ENCODE measurements at places on chromosomes 5 and 9.

DNA sequence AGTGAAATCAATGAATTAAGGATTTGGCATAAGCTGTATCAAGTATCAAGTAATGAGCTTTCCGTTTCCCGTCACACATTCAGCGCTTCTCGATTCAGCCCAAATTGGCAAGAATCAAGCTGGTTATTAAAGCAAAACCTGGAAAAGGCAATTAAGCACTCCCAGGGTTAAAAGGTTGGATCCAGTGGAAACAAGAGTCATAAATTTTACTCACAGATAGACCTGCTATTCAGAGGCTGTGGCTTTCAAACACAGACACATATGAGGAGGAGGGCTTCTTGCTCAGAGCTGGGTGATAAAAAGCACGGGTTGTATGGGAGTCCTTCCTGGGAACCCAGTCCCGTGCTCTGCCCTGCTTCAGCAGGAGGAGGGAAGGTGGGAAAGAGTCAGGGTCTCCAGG lies 112.3 kb upstream of the CXCL14 start:
- no peak overlapping the region for H3K4me3 ChIP-seq
- H3K36me3 ChIP-seq, result no peaks in the 10 kb centered on the region
- H3K27ac ChIP-seq, result no peak overlapping the region
- no peaks in the 10 kb centered on the region for H3K27me3 ChIP-seq
- H3K4me1 ChIP-seq, result no peaks in the 10 kb centered on the region
- no peak for DNase-seq

DNA sequence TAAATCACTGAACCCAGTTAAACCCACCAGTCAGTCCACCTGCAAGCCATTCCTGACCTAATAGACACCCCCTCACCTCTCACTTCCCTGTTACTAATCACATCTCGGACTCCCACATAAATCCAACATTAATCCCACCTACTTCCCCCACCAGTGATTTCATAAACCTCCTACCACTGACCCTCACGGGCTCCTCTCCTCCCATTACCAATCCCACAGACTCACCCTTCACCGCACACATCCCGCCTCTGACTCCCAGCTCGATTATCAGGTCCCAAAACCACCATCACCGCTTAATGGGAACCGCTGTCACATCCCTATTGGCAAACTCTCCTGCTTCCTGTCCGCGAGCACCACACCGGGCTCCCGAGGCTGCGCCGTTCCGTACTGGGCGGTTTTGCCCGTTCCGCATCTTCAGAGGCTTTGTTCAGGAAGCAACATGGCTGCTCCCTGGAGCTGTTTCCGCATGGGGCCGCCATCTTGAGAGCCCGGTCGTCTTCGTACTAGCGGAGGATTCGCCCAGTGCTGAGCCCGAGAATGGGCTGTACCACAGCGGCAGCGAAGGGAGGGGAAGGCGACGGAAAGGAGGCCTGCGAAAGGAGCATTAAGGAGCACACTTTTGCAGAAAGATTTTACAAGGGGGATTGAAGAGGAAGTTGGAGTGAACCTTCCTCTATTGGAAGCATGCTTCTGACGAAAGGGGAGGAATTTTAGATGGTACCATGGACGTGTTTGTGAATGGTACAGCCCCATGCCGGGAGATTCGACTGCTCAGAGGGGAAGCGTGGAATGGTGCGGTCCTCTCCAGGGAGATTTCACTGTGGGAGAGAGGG lies at the start of gene ZNF300:
ZNF300 (minus strand) TSS at position 502 of the 833 bp plus-strand sequence. CDS start 1,825 bp downstream, outside the sequence.
- H3K27me3 ChIP-seq, result no peaks in the 10 kb centered on the region
- peak; percentile 98 for DNase-seq
- H3K27ac ChIP-seq, result peak within 1 kb of the TSS; percentile 98
- H3K4me3 ChIP-seq, result peak within 1 kb of the TSS; percentile 68
- peaks cover 48% of the 10 kb centered on the region for H3K36me3 ChIP-seq

- H3K27ac ChIP-seq, result no peak overlapping the region
These were observed 1.3 kb downstream of the MINAR2 start for GRCh38 chr5:129748913-129749880.

GRCh38 chr9:120876842-120877240 lies at the start of gene PHF19:
PHF19 (minus strand) TSS chr9:120877188; CDS start chr9:120874741, 2,447 bp downstream.
- peaks cover 44% of the 10 kb centered on the region for H3K4me1 ChIP-seq

GRCh38 chr9:82436475-82436874 lies 447.9 kb downstream of the SPATA31D1 start:
- no peak overlapping the region for H3K27ac ChIP-seq
- H3K27me3 ChIP-seq, result no peaks in the 10 kb centered on the region
- H3K36me3 ChIP-seq, result 0 out of 2 replicates have a peak, but pooled peaks cover 4% of the 10 kb centered on the region
- no peaks in the 10 kb centered on the region for H3K4me1 ChIP-seq

- no peak for DNase-seq
- H3K27me3 ChIP-seq, result no peaks in the 10 kb centered on the region
- H3K4me1 ChIP-seq, result no peaks in the 10 kb centered on the region
- H3K27ac ChIP-seq, result no peak overlapping the region
- H3K36me3 ChIP-seq, result no peaks in the 10 kb centered on the region
- H3K4me3 ChIP-seq, result no peak overlapping the region
These were observed 29.2 kb upstream of the JAK2 start for GRCh38 chr9:4955836-4956235.

- DNase-seq, result no peak
- no peaks in the 10 kb centered on the region for H3K27me3 ChIP-seq
- H3K4me3 ChIP-seq, result no peak overlapping the region
These were observed 71.8 kb downstream of the EFNA5 start for GRCh38 chr5:107598958-107599357.

DNA sequence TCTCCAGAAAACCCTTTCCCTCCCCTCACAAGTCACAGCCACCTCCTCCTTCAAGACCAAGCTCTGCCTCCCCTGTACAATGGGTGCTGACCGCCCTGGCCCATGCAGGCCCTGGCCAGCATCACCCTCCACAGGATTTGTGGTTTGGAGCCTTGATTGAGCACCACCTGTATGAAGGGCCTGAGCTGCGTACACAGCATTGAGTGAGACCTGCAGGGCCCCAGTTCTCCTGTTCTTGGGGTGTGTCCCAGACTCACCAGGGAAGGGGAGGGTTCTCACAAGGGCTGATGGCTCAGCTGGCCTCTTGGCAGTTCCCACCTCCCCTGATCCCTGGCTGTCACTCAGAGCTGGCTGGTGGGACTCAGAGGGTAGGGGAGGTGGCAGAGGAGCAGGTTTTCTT lies 63.7 kb upstream of the IER5L start:
- no peak overlapping the region for H3K27ac ChIP-seq
- no peaks in the 10 kb centered on the region for H3K36me3 ChIP-seq
- DNase-seq, result no peak
- H3K27me3 ChIP-seq, result no peaks in the 10 kb centered on the region
- no peak overlapping the region for H3K4me3 ChIP-seq

- no peak overlapping the region for H3K27ac ChIP-seq
- no peak overlapping the region for H3K4me3 ChIP-seq
- H3K36me3 ChIP-seq, result no peaks in the 10 kb centered on the region
These were observed 32.5 kb upstream of the FAM174A start for GRCh38 chr5:100502684-100503083.

- peak overlapping the region; percentile 58 for H3K4me3 ChIP-seq
- DNase-seq, result peak; percentile 49
- no peak overlapping the region for H3K27ac ChIP-seq
- H3K36me3 ChIP-seq, result no peaks in the 10 kb centered on the region
These were observed 12.0 kb downstream of the FOXD1 start for GRCh38 chr5:73436535-73437100.

DNA sequence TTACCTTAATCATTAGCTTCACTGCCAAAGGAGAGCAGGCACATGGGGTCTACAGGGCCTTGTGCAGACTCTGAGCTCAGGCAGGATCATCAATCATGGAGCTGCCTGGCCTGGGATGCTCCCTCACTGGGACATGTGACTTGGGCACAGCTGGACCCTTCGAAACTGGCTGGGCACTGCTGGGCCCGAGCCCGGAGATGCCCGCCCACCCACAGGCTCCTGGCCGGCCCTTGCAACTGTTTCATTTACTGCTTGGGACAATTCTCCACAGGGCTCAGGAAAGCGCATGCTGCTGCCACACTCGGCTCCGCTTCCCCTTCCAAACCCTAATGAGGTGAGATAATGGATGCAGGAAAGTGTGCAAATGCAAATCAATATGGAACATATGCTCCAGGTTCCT lies 387.5 kb downstream of the TRIM36 start:
- no peaks in the 10 kb centered on the region for H3K4me1 ChIP-seq
- DNase-seq, result no peak
- no peak overlapping the region for H3K4me3 ChIP-seq

GRCh38 chr9:26339796-26340195 lies 552.8 kb downstream of the CAAP1 start:
- DNase-seq, result no peak
- no peak overlapping the region for H3K4me3 ChIP-seq
- H3K4me1 ChIP-seq, result 0 out of 2 replicates have a peak, but pooled peaks cover 4% of the 10 kb centered on the region
- H3K36me3 ChIP-seq, result 0 out of 2 replicates have a peak, but pooled peaks cover 2% of the 10 kb centered on the region
- H3K27ac ChIP-seq, result no peak overlapping the region

- H3K27ac ChIP-seq, result no peak overlapping the region
- no peaks in the 10 kb centered on the region for H3K4me1 ChIP-seq
- H3K27me3 ChIP-seq, result no peaks in the 10 kb centered on the region
- H3K4me3 ChIP-seq, result no peak overlapping the region
- no peak for DNase-seq
These were observed 64.1 kb downstream of the PJA2 start for GRCh38 chr5:109345699-109346098.

DNA sequence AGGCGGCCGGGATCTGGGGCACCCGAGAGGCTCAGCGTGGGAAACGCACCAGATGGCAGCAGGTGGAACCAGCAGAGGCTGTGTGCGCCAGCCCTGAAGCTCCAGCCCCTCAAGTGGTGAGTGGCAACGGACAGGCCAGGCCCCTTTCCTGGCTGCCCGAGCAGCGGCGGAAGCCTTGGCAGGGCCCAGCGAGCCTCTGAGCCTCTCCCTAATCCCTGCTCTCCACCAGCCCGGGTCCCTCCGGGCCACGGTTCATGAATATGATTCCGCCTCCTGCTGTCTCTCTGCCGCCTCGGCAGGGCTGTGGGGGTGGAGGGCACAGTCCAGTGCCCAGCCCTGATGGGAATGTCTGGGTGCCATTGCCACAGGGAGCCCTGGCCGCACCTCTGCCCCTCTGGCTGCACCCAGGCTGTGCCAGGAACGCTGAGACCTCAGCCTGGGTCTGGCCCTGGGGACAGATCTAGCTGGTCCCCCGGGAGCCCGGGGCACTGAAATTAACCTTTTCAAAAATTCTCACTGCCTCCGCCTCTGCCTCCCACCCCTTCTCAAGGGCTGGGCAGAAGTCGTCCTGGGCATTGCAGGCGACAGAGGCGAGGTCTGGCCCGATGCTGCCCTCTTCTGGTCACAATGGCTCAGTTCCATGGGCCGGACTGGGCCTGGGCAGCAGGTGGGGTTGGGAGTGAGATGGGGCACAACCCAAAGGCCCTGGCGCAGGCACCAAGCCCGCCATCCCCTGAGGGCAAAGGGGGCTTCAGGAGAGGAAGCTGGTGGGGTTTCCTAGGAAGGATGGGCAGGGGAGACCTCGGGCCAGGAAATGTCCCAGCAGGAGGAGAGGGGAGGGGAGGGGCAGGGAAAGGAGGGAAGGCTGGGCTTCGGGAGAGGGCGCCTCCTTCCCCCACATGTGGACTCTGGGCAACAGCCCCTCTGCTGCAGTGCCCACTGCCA lies 20.3 kb downstream of the CCDC187 start:
- H3K4me3 ChIP-seq, result no peak overlapping the region
- peak; percentile 87 for DNase-seq
- H3K36me3 ChIP-seq, result no peaks in the 10 kb centered on the region
- no peak overlapping the region for H3K27ac ChIP-seq
- H3K4me1 ChIP-seq, result no peaks in the 10 kb centered on the region

GRCh38 chr5:90410178-90410762 lies 714 bp upstream of the CETN3 start:
- DNase-seq, result no peak
- peak overlapping the region; percentile 91 for H3K27ac ChIP-seq
- no peaks in the 10 kb centered on the region for H3K27me3 ChIP-seq
- no peaks in the 10 kb centered on the region for H3K36me3 ChIP-seq
- peak overlapping the region; percentile 69 for H3K4me3 ChIP-seq

DNA sequence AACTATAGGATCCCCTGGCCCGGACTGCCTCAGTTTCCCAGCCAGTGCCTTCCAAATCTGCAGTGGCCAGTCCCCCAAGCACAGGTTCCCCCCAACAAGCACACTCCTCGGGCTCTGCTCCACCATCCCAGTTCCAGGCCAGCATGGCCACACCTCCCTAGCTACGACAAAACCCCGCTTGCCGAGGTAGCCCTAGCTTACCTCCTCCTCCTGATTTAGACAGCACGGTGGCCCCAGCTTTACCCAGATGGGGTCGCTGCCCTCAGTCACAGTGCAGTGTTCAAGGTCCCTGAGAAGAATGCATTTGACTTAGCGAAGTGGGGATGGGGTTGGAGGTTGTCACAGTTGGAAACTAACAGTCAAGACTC lies 40.8 kb upstream of the GARNL3 start:
- H3K4me1 ChIP-seq, result peaks cover 8% of the 10 kb centered on the region
- peak overlapping the region; percentile 57 for H3K27ac ChIP-seq
- H3K36me3 ChIP-seq, result no peaks in the 10 kb centered on the region
- peak overlapping the region; percentile 79 for H3K4me3 ChIP-seq
- H3K27me3 ChIP-seq, result peaks cover 25% of the 10 kb centered on the region

DNA sequence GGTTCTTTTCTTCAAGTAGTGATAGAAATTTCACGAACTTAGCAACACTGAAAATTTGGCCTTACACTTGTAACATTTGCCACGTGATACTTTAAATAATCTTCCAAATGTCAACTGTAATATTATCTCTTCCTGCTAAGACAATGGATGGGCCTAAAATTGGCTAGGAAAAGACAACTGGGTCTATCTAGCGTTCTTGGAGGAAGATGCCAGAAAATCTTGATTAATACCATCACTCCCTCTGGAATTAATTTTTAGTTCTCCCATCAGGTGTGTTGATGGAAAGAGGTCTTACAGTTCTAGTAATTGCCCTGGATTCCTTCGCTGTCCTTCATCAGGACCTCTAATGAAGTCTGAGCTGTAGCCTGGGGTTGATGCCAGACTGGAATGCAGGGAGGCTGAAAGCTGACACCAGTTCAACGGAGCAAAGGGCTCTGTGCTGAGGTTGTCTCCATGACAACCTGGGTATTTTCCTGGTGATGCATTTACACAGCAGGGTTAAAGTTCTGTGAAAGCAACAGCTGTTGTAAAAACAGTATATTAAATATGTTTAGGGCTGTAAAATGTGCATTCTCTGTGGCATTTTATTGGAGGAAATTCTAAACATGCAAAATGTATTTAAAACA lies 92.3 kb downstream of the GAS1 start:
- DNase-seq, result peak; percentile 95
- no peak overlapping the region for H3K27ac ChIP-seq

GRCh38 chr9:126919193-126919592 lies 4.6 kb downstream of the RALGPS1 start:
- no peak for DNase-seq
- H3K27ac ChIP-seq, result no peak overlapping the region
- no peaks in the 10 kb centered on the region for H3K27me3 ChIP-seq

GRCh38 chr5:36392186-36392585 lies 90.5 kb upstream of the RANBP3L start:
- no peaks in the 10 kb centered on the region for H3K27me3 ChIP-seq
- no peaks in the 10 kb centered on the region for H3K4me1 ChIP-seq
- H3K27ac ChIP-seq, result no peak overlapping the region
- no peak for DNase-seq
